ENCODE measurements at places on chromosomes 11 and 22.

DNA sequence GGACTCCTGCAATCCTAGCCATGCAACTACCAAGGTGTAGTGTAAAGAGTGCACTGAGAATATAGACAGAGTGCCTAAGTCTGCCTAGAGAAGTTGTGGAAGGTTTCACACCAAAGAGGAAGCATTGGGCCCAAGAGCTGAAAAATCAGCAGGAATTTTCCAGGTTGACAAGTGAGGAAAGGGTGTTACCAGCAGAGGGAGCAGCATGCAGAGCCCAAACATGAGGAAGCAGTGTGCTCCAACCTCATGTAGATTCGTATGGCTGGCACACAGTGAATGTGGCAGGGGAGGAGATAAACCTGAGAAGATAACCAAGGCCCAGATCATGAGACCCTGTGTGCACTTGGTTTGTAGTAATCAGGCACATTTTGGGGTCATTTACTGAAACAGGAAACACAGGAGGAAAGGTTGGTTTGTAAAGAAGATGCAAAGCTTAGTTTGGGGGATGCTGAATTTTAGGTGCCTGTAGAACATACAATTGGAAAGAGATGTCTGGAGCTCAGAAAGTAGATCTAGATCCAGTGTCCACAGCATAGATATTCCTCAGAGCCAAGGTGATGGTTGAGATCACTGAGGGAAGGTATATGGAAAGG lies 1.7 kb downstream of the HPX start:
- DNase-seq, result no peak

DNA sequence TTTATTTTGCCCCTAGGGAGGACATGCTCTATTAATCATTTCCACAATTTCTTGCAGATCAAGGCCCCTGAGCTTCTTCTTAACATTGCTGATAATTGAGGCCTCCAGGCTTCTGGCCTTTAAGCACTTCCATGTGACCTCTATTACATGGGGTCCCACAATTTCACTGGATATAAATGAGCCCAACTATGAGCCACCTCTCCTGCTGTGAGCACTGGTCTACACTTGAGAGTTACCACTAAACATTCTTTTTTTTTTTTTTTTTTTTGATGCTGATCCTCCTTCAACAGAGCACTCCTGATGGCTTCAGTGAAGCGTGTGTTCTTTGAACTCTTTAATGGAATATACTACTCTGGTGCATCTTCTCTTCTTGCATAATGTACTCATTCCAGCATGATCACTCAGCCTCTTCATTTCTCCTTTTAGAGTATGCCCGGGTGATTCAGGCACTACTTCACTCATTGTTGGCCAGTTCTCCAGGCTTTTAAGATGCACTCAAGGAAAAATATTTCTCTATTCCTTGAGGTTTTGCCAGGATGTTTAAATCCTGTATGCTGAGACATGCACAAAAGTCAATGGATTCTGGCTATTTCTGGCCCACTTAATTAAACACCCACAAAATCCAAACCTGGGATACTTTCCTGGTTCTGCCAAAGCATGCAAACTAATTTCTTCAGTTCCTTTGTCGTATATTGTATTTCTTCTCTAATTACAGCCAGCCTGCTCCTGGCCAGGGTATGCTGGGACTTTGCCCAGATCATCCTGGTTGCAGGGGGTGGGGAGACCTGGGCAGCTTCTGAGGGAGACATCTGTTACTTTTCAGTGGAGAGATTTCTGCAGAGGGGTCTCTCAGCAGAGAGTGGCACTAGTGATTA lies 257.8 kb upstream of the LUZP2 start:
- DNase-seq, result no peak

DNA sequence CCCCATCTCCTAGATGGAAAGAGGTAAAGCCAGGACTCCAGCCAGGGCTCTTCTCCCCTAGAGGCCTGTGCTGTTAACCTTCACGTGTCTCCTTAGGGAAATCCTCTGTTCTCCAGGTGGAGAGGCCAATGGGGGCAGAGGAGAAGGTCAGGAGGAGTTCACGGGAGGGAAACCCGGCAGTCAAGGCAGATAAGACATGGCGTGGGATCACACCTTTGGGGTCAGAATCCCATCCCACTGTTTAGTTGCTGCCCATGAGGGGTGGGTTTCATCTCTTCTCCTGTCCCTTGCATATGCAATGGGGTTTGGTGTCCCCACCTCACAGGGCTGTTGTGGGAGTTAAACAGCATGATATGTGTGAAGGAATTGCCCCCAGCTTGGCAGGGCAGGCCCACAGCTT lies 469.7 kb downstream of the TBC1D22A start:
- no peak for DNase-seq

DNA sequence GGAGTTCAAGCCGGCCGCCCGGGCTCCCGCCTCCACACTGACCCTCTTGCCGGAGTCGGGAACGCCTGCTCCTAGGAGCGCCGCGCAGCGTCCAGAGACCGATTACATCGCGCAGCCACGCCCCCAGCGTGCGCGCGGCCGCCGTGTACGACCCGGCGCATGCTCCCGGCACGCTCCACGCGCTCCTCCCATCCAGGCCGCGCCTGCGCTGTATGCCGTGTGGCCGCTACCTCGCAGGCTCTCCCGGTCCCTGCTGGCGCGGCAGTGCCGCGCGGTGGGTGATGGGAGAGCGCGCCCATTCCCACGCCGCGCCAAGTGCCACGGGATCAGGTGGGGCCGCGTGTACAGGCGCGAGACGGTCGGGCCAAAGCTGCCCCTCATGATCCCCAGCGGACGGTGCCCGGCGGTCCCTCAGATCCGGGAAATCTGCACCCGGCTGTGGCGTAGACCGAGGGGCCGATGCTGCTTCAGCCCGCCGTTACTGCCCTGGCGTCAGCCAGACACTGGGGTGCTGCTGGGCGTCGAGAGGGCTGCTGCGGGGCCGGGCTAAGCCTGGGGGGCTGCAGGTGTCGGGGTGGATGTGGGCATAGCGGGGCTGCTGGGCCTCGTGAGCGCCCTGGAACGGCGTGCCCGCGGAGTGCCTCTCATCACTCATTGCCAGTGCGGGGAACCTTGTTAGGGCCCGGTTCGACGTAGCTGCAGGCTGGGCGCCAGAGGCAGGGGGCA lies at the start of the genes GNB1L and RTL10:
Gene GNB1L (minus strand): TSS at position 97 of the 726 bp plus-strand sequence. CDS start 33,519 bp downstream, outside the sequence.
Gene RTL10 (minus strand): TSS at position 97 of the 726 bp plus-strand sequence. CDS start 2,613 bp downstream, outside the sequence.
- peak; percentile 95 for DNase-seq

DNA sequence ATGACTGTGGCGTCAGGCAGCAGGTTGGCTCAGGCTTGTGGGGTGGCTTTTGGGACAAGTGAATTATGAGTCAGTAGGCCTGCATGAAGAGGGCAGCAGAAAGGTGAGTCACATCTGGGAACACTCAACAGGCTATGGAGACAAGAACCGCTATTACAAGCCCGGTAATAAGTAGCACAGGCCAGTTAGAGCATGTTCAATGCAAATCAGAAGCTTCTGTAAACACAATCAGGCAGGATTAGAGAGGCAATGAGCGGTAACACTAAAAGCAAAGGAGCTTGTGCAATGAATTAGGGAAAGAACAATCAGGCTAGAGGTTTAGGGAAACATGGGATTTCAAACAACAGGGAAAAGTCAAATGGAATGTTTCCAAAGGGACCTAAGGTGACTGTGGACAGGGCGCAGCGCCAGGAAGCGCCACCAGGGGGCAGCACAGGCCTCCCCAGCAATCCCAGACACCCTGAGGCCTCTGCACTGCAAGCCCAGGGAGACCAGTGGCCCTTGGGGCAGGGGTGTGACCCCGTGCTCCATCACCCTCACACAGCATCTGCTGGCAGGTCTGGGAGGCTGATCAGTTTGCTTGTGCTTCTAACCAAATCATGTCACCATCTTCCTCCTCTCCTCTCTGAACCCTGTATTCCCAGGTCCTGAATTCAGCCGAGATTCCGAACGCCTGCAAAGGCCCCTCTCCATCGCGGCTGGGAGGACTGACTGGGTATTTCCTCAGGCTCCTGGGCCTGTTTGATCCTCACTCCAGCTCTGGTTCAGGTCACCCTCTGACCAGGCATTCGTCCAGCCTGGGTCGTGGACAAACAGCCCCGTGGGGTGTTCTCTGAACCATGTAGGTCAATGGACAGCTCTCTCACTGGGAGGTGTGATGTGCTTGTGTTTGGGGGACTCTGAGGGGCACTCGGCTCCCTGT lies 50.0 kb downstream of the C11orf58 start:
- peak; percentile 45 for DNase-seq

GRCh38 chr22:26265909-26266308 lies 96.6 kb downstream of the SEZ6L start:
- no peak for DNase-seq

DNA sequence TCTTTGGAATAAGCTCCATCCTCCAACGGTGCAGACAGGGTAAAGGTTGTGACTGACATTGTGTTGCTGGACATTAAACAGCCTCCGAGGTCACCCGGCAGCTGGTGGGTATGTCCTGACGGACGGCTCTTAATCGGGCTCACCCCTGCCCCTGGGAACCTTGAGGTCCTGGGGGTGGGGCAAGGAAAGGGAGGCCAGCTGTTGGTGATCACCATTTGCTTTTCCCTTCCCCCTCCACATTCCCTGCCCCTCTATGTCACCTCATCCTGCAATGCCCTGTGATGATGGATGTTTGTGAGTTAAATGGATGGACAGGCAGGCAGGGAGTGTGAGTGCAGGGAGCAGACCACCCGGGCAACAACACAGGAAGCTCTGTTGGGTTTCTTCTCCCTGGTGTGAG lies 26.3 kb downstream of the APLNR start:
- DNase-seq, result no peak

DNA sequence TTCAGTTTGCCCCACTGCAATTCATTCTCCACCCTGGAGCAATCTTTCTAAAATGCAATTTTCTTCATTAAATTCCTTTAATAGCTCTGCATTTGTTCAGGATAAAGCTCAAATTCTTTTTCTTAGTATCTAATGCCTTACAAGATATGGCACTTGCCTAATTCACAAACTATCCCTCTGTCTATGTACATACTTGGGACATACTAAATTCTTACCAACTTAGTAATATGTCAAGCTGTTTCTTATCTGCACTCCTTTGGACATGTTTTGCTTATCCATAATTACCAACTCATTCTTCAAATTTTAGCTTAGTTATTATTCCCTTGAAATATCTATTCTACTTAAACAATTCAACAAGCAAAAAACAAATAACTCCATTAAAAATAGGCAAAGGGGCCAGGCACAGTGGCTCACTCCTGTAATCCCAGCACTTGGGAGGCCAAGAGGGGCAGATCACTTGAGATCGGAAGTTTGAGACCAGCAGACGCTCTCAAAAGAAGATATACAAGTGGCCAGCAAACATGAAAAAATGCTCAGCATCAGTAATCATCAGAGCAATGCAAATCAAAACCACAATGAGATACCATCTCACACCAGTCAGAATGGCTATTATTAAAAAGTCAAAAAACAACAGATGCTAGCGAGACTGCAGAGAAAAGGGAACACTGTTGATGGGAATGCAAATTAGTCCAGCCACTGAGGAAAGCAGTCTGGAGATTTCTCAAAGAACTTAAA lies 96.9 kb downstream of the FAM76B start:
- DNase-seq, result no peak

- no peak for DNase-seq
These were observed 118.1 kb upstream of the ARHGAP20 start for GRCh38 chr11:110830344-110830743.

GRCh38 chr11:69560141-69560790 lies 78.8 kb downstream of the LINC01488 start:
- no peak for DNase-seq

DNA sequence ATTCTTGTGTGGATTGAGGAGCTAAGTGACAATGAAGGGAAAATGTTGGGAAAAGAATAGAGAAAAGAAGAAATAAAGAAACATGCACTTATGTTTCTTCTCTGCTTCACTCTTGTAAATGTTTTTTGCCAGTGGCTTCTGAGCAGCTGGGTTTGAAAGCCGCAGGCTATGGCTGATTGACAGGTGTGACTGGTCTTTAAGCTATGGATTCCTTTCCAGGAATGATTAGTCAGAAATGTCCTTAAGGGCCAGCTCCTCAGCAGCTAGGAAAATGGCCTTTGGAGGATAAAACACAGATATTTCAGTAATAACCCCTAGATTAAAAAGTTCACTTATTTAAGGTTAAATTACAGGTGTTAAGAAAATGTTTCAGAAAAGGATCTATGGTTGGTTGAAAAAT lies 6.5 kb upstream of the USP28 start:
- DNase-seq, result no peak

DNA sequence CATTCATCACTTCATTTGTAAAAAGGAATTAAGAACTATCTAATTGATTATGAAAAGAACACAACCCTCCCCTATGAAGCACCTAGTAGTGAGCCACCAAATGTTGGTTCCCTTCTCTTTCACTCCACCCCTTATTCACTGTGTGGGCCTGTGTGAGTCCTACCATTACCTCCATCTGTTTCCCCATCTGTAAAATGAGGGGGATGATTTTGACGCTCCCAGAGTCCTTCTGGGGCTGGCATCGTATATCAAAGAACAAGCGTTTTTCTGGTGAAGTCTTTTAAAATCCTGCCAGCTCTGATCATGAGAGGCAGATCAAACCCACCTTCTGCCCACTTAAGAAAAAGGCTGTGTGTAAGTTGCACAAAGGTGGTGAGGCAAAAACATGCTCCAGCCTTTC lies 96.6 kb upstream of the SEZ6L start:
- no peak for DNase-seq

DNA sequence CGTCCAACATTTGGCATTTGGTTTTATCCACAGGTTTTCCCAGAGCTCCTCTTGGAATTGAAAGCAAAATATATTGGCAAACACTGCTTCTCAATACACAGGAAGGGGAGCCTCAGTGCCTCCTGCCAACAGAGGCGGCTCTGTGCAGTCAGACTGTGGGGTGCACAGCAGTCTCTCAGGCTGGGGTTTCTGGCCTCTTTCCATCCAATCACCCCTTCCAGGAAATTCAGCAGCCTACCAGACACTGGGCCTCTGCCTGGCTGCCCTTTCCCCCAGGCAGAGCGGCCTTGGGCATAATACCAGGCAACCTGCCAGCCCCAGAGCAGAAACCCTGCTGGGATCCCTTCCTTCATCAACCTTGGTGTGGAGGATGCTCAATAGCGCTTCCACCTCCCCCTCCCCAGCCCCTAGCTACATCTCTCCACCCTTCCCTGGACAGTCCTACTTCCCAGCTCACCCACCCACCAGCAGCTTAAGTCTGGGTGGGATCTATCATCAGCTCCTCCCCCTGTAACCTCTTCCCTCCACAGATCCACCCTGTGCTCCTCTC lies 17.8 kb upstream of the RAPSN start:
- no peak for DNase-seq

DNA sequence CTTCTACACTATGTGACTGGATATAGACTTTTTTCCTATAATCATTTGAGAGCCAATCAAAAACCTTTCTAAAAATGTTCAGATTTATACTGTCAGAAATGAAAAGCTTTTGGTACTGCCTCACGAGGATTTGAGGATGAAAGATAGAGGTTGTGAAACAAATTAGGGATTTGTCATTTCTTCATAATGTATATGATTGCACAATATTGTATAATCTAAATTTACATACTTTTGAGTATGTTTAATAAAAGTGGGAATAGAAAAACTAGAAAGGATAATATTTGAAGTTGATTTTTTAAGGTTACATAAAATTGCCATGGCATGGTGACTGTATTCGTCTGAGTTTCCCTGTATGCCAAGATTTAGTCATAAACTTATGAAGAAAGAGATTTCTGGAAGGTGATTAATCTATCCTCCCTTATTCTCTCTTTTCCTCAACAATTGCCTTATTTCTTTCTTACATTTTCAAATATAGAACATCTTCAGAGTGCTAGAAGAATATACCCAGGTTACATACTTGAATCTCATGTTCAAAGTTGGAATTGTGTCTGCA lies 56.2 kb downstream of the CASP12 start:
- DNase-seq, result no peak

All from T-helper 17 cell (primary cell).